K562 (cell line): ENCODE measurements at places on chromosomes 16 and 17.

DNA sequence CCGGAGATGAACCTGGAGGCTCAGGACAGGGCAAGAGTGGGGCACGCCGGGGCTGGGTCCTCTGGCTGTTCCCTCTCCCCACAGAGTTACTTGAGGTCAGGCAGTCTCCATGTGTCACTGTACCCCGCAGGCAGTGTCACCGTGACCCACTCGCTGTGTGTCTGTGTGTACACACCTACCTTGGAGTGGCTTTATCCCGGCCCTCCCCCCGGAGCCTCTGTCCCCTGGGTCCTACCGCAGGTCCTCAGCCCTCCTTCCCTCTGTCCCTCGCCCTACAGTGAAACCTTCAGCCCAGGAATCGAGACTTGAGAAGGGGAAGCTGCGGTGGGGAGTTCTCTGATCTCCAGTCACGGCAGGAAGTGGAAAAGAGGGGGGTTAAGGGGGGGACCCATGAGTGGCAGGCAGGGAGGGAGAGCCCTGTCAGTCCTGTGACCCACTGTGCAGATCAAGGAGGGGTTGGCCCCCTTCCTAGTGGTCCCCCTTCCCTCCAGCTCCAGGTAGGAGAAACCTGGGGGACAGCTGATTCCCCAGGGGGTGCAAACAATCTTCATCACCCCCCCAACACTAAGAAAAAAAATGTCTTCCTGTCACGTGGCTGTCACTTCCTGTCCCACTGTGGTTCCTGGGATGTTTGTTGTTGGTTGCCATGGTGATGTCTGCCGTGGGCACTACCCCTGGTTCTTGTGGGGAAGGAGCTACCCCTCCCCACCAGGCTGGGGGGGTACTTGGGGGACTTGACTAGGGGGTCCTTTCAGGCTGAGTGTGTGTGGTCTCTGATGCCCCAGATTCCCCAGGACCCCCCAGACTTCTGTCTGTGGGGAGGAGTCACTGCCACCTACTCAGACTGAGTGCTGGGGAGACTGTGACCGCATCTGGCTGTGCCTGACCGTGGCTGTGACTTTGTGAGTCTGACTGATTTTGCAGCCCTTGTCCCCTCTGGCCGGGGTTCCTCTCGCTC lies 13.7 kb downstream of the RARA start:
- DNase-seq = peak; percentile 79

- DNase-seq = peak; percentile 49
These were observed 20.7 kb upstream of the C16orf78 start for GRCh38 chr16:49352892-49353291.

- no peak for DNase-seq
These were observed 3.8 kb upstream of the SPEM1 start for GRCh38 chr17:7416323-7416722.

- no peak for DNase-seq
These were observed 19.8 kb downstream of the SMTNL2 start for GRCh38 chr17:4604111-4604644.

DNA sequence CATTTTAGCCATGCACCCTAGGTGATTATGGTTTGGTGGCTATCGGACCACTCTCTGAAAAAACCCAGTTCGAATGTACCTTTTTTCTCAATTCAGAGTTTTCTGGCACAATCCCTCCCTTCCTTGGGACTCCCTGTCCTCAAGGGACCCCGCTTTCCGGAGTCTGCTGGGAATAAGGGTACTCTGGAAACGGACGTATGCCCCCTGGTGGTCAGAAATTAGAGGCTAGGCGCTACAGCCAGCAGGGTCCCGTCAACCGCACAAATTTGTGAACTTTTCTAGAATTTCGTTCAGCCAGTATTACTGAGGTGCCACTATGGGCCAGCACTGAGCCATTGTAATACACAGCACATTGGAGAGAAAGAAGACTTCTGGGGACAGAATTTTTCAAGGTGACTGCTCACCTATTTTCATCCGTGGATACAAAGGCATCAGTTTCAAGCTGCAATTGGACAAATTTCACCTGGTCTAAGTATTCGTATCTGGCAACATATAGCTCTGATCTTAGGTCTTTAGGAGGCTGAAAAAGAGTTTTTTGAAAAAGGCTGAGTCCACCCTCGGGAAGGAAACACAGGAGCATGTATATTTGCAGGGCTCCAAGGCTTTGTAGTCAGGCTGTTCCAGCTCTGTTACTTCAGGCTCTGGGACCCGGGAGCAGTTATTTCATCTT lies 27.1 kb upstream of the CRYBA1 start:
- peak; percentile 91 for DNase-seq

GRCh38 chr17:60526726-60527125 lies 684 bp upstream of the APPBP2 start:
- peak; percentile 7 for DNase-seq

GRCh38 chr17:50163843-50164696 lies 1.7 kb upstream of the SGCA start:
- no peak for DNase-seq

DNA sequence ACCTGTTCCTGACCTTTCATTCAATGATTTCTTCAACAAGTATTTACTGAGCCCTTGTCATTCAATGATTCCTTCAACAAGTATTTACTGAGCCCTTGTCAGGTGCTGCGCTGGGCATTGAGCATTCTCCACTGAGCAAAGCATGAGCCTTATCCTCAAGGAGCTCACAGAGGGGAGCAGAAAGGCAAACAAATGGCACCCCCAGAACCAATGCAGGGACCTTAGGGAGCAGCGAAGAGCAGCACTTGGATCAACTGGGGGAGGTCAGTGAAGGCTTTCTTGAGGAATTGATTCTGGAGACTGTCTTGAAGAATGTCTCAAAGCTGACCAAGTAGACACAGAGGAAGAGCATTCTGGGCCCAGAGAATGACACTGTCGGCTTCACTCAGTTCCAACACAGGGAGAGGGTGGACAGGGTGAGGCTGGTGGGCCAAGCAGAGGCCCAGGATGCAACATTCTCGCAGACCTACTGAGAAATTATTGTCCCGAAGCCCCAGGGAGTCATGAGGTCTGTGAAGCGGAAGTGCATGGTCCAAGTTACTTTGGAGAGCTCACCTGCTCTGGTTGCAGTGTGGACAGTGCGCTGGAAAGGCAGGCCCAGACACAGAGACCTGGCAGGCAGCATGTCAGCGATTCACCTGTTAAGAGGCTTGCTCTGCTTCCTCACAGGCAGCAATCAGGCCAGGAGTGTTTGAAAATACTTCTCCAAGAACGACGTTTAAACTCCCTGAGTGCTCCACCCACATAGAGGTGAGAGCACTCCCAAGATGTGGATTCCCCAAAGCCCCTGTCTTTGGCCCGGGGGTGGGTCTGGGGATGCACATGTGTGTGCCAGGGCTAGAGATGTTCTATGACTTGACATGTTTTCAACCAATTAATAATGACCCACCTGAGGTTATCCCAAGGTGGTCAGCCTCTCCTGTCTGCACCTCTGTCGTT lies 3.2 kb upstream of the MPO start:
- DNase-seq = no peak
